ENCODE measurements at places on chromosomes 5 and 9. TPM values are rescaled to one million over a fixed set of nuclear protein-coding genes. Genes with fewer than 3 reads are reported as not detected.

Gene SUSD3
- 0.22 TPM for total RNA-seq

Gene ERMP1
- 34.1 TPM for total RNA-seq

Gene ADAMTS2
- total RNA-seq: 1.3 TPM

Gene ZCCHC10
- 7.0 TPM for total RNA-seq

Gene TMEM174
- not detected for total RNA-seq

Gene UBAP2
- total RNA-seq: 27.8 TPM

Gene GABRA1
- total RNA-seq: not detected

Gene LTC4S
- 6.9 TPM for total RNA-seq

Gene ANKDD1B
- not detected for total RNA-seq

Gene MEF2C
- total RNA-seq: 3.5 TPM

Gene SPATA31D3
- total RNA-seq: not detected

Gene GRXCR2
- total RNA-seq: not detected

Gene PCDHA9
- not detected for total RNA-seq

Gene CDC20B
- total RNA-seq: not detected

Gene PTPRD
- total RNA-seq: 4.2 TPM

Gene NUTM2F
- total RNA-seq: not detected

Gene FRMD3
- total RNA-seq: 0.27 TPM

Gene TEK
- 6.2 TPM for total RNA-seq

Gene RPP25L
- 25.1 TPM for total RNA-seq

Gene STKLD1
- not detected for total RNA-seq

Gene EDIL3
- 4.0 TPM for total RNA-seq

Gene SHOC1
- total RNA-seq: not detected

Gene CYLC2
- total RNA-seq: not detected

Gene KCNIP1
- not detected for total RNA-seq

Gene CCNI2
- total RNA-seq: 0.19 TPM

Gene WDR31
- total RNA-seq: 1.7 TPM

Gene OBP2B
- not detected for total RNA-seq

Data from esophagus squamous epithelium (tissue), 5 donors.